ENCODE measurements at places on chromosomes 12 and 14.

DNA sequence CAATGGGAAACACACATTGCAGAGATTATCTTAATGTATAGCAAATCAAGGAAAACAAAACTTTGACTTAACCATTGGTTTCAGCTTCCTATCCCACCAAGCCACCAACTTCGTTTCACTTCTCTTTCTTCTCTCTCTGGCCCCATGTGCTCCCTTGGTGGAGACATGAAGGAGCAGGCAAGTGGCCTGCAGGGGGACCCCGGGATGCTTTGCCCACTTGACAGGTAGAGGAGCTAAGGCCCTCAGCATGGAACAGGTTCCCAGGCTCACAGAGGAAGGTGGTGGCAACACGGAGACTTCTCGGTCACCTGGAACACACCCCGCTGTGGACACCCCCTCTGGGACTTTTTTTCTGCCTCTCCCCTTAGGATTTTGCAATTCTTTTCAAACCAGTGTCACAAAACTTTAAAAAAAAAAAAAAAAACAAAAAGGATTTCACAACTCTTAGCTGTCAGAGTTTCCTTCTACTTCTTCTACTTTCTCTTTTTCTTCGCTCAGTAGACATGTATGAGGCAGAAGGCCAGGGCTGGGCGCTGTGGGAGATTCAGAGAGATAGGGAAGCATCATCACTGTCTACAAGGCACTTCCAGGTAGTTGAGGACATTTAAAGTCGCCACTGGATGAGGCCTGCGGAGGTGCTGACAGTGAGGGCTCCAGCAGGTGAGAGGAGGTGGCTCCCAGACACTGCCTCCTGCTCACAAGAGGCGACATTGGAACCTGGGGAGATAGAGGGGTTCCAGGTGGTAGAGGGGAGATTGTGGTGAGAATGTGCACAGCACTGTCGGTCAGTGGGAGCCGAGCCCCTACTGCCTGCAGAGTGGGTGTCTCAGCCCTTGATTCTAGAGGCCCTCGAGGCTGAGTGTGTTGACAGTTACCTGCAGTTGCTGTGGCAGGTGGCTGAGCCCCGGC lies 119.6 kb downstream of the GCH1 start:
- DNase-seq: no peak

DNA sequence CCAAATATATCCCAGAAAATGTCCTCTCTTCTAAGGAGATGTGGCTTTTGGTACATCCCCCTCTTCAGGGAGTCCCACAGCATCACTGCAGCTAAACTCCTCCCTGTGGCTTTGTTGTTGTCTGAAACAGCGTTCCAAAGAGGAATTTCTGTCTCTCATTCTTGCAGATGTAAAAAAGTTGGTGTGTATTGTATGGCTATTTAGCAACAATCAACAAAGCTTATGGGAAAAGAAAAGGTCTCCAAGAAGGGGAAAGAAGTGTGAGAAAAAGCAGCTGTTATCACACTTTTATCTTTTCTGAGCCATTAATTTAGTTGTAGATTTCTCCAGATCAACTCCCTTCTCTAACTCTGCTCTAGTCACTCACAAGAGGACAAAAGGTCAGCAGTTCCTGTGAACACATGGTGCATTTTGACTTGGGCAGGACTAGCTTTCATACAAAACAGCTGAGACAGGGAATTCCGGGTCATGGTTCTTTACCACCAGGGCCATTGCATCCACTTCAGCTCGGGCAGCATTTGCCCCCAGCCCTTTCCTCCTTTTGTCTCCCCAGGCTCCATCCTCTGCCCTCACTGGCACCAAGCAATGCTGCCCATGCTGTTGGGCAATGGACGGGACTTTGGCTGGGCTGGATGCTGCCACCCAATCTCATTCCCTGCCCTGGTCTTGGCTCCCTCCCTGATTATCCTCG lies 184.7 kb downstream of the TMX1 start:
- no peak for DNase-seq

GRCh38 chr14:34782031-34782430 lies 67.6 kb upstream of the CFL2 start:
- no peak for DNase-seq

- no peak for DNase-seq
Observed at GRCh38 chr12:121812320-121812871, 8.6 kb downstream of the SETD1B start.

DNA sequence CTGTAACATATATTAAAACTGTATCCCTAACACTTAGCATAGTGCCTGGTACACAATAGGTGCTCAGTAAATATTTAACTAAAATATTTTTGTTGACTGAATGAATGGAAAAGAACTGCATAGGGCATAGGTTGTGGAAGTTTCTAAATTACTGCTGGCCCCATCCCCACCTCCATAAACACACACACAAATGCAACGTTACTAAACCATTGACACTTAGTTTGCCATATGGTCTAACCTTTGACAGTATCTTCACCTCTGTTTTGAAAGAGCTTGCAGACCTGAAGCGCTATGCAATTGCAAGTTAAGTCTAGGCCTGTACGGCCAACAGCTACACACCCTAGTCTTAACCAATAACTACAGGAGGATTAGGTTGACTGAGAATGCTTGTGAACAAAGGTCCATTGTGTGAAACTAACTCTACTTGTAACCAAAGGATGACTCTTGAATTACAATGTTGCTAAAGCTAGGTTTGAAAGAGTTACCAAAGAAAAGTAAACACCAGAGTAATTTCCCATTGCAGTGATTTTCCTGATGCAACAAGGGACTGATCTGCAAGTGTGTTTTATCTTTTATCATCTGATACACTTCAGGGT lies 924 bp upstream of the MANSC1 start:
- no peak for DNase-seq

DNA sequence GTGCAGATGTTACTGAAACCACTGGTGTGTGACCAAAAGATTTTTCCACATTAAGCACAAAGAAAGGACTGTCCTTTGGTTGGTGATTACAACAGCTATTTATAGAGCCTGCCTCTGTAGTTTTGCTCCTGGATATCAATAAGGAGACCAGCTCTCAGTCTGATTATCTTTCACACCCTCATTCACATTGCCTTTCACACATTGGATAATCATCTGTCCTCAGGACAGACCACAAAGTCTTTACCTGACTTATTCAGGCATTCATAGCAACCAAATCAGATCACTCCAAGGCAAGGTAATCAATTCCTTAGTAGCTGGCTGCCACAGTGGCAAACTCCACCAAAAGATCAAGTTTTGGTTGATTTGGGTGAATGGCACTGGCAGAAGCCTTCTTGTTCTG lies 59.6 kb upstream of the CPSF6 start:
- DNase-seq: no peak

DNA sequence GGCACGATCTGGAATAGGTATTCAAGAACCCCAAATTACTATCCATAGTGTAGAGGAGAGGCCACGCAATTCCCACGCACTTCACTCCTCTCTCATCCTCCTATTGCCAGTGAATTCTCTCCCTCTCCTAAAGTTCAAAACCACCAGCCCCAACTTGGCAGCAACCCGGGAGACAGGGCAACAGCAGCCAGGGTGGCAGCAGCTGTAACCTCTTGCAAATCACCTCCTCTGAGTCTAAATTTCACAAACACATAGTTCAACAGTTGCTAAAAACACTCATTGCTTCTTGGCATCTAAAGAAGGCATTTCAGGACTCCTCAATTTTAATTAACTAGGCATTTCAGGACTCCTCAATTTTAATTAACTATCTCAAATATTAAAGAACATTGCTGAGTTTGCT lies 37.7 kb upstream of the MANSC4 start:
- no peak for DNase-seq

- DNase-seq: no peak
Observed at GRCh38 chr14:104531421-104532190, 48.0 kb upstream of the C14orf180 start.

DNA sequence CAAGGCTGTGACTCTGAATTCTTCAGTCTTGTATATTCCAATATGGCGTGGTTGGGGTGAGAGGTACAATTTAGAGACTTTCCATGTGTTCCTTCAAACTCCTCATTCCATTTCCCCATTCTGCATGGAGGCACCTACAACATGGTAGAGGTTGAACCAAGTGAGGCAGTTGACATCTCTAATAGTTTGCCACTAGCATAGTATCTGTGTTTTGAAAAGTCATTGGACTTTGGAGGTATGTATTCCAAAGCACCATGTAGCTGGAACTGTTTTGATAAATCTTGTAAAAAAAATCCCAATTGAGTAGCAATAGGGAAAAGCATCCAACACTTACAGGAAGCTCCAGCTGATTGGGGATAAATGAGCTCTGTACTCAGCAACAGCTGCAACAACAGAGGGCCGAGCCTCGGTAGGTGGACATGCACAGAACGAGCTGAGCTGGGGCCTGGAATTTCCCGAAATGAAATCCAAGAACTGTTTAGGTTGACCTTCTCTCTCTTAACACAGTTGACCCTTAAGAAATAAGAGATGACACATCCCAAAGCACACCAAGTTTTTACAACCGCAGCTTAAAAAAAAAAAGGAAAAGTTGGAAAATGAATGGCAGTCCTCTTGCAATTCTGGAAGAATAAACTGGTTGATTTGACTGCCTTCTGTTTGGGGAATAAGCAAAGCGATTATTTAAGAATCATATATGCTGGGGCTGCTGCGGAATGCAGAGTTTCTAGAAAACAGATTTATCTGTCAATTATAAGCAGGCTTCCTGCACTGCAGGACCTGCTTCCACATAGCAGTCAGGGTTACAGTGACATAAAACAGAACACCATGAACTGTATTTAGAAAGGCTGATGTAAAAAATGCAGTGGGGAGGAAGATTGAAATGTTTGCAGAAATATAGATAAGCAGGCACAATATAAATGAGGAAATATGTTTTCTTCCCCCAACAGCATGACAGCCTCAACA lies 194.6 kb upstream of the KRR1 start:
- DNase-seq: no peak

GRCh38 chr12:65918021-65918420 lies 93.7 kb downstream of the HMGA2 start:
- no peak for DNase-seq

GRCh38 chr12:27554421-27555186 lies 30.6 kb downstream of the PPFIBP1 start:
- DNase-seq: no peak

- no peak for DNase-seq
Observed at GRCh38 chr14:89269404-89269803, 147.6 kb downstream of the FOXN3 start.

- no peak for DNase-seq
Observed at GRCh38 chr14:31047503-31047902, 21.3 kb upstream of the STRN3 start.

- no peak for DNase-seq
Observed at GRCh38 chr12:68538726-68539614, 71.7 kb upstream of the RAP1B start.

GRCh38 chr14:34650786-34651584 lies 21.0 kb upstream of the SNX6 start:
- no peak for DNase-seq

DNA sequence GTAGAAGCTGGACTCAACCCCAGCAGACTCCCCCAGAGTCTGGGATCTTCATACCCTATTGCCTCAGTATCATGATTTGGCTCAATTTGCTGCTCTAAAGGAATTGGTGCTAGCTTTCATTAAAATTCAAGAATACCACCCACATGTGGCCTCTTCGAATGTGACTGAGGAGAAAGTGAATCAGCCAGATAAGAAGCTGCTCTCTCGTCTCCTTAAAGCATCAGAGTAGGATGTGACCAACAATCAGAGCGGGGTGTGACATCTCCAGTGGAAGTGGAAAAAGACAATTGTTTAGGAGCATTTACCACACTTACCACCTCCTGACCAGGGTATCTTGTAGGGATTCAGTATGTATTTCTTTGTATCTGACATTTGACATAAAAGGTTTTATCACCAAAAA lies 278.2 kb upstream of the DIO2 start:
- no peak for DNase-seq

DNA sequence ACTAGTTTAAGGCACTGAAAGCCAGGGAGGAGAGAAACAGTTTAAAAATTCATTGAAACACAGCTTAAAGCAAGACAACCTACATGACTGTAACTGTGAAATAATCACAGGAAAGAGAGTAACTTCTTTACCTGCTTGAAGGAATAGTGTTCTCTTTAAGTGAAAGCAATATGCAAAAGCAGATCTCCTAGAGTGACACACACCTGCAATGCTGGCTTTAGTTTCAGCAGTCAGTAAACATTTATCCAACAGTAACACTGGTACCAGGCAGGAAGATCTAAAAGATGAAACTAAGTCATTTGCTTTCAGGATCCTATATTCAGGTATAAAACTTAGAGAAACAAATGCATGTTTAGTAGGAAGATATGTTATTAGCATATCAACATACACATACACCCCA lies 85.3 kb upstream of the PPM1H start:
- DNase-seq: no peak

GRCh38 chr12:28938056-28938455 lies 211.0 kb upstream of the FAR2 start:
- DNase-seq: no peak

- DNase-seq: no peak
Observed at GRCh38 chr14:57391517-57392195, 1.3 kb downstream of the NAA30 start.

GRCh38 chr14:52333823-52334657 lies 19.9 kb downstream of the PTGER2 start:
- no peak for DNase-seq

DNA sequence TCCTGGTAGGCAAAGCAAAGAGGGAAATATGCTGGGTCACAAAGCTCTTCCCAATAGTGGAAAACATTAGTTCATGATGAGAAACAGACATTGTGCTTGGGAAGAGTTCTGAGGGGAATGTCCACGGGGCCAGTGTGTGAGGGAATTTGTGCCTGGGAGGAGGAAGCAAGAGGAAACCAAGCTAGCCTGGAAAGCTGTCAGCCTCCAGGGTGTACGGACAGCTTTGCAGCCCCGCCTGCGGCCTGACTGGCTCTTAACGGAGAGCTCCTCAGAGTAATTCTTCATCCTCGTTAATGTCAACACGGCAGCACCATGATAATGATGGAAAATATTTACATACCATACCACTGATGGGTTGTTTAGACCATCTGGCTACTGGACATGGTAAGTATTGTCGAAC lies 32.4 kb downstream of the PITPNM2 start:
- DNase-seq: no peak

GRCh38 chr12:115129727-115130126 lies 445.8 kb upstream of the TBX3 start:
- DNase-seq: no peak

GRCh38 chr12:49400304-49400703 lies 33.0 kb downstream of the SPATS2 start:
- DNase-seq: no peak

DNA sequence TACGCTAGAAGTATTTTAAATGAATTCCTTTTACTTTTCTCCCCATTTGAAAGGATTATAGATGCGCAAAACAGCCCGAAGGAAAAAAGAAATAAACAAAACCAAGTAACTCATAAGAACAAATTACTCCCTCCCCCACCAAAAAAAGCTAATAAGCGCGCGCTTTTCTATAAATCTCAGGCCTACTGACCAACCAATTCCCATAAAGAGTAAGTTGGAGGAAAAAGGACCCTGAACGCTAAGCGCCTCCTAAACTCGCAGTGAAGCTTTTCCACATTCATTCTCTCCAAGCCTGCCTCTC lies 588 bp downstream of the MBIP start:
- DNase-seq: no peak

GRCh38 chr14:51145246-51145645 lies 50.3 kb upstream of the TRIM9 start:
- DNase-seq: no peak

GRCh38 chr12:129052373-129052772 lies 199.1 kb downstream of the GLT1D1 start:
- no peak for DNase-seq

- DNase-seq: no peak
Observed at GRCh38 chr14:78509516-78509915, 339.3 kb downstream of the NRXN3 start.

Measured in stimulated activated CD8-positive, alpha-beta memory T cell treated with anti-CD3 and anti-CD28 coated beads, Interleukin-7, amount 100 ng/mL, for 24 hours (primary cell).